ENCODE measurements at places on chromosomes 6 and 20.

DNA sequence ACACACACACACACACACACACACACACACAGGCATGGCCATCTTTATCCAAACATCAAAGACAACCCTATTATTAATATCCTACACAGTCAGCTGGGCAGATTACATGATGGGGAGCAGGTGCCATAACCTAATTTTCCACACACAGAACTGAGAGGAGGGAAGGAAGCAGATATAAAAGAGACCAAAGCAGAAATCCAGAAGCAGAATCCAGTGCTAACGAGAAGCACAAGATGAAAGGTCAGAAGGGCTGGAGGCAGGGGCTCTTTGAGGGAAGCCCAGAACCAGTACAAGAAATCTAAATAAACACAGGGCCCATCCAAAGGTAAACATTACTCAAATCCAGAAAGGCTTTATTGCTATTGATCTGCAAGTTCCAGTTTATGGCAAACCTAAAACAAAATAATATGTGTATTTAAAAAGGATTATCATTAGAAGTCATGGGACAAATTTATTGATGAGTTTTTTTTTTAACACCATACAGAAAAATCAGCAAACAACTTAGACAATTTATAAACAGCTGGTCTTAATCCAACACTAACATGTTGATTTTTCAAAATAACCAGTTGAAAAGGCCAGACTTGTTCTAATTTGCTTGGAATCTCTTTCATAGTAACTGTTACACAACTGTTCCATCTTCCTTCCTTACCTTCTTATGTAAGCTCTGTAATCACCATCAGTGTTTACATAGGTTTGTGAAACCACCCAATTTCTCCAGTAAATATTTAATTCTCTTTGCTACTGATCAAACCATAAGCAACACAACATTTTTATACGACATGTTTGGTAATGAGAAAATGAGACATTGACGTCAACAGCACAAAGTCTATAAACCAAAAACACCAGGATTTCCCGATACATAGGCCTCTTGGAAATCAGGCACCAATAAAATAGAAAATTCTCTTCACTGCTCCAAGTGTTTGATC lies 34.2 kb downstream of the SLC23A2 start:
- no peak for DNase-seq

GRCh38 chr6:57263739-57264138 lies 41.6 kb upstream of the RAB23 start:
- no peak for DNase-seq

GRCh38 chr6:6942831-6943230 lies 164.9 kb upstream of the RREB1 start:
- DNase-seq, result no peak

DNA sequence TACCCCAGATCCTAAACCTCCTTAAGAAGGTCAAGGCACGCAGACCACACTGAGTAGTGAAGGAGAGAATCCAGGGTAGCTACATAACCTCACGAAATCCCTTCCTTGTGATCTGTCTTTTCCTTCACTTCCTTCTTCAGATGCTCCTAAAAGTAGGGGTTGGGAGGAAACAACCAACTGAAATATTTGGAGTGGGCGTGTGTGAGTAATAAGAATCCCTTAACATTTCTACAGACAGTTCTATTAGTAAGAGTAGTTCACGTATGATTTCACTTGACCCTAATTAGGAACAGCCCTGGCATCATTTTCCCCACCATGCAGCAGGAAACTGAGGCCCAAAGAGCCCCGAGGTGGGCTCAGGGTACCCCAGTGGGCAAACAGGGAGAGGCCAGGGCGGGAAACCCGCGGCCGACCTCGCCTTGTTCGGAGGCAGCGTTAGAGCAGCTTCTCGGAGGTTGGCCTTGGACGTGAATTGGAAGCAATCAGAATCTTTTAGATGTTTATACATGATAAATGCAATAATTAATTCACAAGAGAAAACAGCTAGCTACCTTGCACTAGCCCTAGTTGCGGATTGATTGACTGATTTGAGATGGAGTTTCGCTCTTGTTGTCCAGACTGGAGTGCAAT lies 859 bp upstream of the RAE1 start:
- no peak for DNase-seq

GRCh38 chr20:41095110-41095969 lies 42.0 kb upstream of the PLCG1 start:
- peak; percentile 72 for DNase-seq

DNA sequence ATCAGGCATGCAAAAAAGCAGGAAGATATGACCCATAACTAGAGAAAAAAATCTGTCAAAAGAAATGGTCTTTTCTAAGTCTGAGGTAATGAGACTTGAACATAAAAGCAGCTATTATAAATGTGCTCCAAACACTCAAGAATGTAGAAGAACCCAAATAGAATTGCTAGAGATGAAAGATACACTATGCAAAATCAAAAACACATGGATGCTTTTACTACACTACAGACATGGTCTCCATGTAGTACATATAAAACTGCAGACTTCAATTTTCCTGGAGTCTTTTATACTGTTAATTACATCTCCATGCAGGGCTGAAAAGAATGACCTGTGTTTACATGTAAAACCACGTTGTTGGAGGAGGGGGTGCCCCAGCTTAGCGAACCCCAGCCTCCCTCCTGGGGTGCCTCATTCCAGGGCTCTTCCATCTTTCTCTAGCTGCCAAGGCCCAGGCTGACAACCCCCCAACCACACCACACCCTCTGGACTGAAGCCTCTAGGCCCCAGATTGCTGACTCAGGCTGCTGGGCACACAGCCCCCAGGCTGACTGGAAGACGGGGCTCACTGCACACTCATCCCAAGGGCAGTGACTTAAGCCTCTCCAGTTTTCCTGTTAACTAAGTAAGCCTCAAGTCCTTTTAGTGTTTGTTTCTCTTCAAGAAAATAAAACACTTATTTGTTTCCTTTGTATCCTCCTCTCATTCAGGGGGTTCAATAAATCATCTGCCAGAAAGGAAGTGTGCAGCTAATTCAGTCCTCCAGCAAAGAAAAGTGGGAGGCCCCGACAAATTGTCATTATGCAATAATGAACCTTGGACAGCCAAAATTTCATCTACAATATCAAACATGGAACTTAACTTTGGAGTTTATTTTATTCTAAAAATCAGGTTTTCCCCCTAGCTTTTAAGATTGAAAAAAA lies 26.0 kb upstream of the PLAGL1 start:
- no peak for DNase-seq

DNA sequence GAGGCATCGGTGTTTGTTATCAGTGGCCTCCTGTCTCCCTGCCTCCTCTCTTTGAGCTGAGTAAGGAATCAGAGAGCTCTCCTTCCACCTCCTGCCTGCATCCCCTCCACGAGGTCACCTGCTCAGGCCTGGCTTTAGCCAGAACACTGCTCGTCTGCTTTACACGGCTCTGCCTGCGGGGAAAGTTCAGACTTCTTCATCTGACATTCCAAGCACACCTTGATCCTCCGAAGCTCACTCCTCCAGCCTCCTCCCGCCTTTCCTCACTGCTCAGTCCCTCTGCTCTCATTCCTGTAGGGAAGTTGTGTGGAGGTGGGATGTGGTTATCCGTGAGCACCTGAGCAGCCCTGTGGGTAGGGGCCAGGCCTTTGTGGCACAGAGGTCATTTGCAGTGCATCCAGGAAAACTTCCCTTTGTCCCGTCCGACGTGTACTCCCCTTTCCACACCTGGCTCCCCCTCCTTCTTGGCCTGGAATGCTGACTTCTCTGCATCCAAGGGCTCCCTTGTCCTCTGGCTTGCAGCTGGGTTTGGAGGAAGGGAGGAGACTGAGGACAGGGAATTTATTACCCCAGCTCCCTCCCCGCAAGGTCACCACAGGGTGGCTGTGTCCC lies 12.8 kb upstream of the CCDC167 start:
- DNase-seq, result no peak

- DNase-seq, result no peak
Measured at GRCh38 chr20:1277529-1278322, 11.6 kb downstream of the SNPH start.

GRCh38 chr6:24646771-24647170 lies 780 bp upstream of the KIAA0319 start:
- DNase-seq, result no peak

DNA sequence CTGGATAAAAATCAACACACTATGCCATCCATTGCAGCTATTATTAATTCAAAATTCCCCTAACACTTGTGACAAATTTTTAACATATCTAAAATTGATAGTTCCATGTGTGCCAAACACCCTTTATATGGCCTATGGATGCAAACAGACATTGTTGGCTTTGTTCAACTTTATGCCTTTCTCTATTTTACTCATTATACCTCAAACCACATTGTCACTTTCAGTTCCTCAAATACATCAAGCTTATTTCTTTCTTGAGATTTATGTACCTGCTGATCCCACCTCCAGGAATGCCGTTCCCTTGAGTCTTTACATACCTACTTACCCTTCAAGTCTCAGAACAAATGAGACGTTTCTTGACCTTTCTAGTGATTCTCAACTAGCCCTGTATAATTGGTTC lies 193.5 kb upstream of the PLN start:
- no peak for DNase-seq

DNA sequence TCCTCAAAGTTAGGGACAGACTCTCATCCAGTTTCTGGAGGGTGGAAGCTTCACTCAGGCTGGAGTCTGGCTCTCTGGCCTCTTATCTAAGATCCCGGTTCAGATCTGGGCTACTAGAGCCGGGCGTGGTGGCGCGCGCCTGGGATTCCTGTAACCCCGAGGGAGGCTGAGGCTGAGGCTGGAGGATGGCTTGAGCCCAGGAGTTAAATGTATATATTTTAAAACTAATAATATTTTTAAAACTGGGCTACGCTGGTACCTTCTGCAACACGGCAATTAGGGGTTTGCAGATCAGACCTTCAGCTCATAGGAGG lies 710 bp upstream of the ZNF343 start:
- no peak for DNase-seq

GRCh38 chr20:43388268-43389002 lies 69.3 kb upstream of the SRSF6 start:
- DNase-seq, result no peak

DNA sequence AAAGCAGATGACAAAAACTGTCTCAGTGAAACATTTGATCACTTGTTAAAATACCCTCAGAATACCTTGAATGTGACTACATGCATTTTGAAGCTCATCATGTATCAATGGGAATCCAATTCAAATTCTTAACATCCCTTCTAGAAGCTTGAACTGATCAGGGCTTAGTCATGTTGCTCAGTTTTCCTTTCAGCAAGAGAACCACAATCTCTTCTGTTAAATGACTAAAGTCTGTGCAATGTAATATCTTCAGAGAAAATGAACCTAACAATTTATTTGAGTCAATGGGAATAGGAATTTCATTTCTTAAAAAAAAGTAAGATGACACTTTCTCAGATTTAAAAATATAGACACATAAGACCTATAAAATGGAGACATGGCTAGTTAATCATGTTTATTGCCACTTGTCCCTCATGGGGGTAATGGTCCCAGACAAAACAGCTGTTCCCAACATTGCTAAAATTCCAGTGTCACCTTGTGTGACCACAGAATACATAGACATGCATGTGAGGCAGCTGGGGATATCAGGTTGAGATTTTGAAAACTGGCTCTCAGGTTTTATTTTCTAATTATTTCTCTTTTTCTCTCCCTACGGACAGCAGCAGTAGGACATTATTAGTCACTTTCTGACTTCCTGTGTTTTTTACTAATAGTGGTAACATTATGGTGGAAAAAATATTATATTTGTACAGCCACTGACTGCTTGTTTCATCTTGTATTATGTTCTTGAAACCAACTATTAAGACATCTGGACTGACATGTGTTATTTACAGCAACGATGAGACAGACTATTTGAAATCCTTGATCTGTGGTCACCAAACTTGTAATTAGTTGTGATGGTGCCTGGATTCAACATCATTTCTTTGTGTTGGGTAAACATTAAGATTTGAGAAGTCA lies 192.5 kb downstream of the COL9A1 start:
- no peak for DNase-seq

- DNase-seq, result no peak
Measured at GRCh38 chr20:34235875-34236274, 5.3 kb upstream of the ASIP start.

Data from NCI-H526 (cell line).